Stimulated activated CD8-positive, alpha-beta memory T cell treated with anti-CD3 and anti-CD28 coated beads, Interleukin-15, amount 100 ng/mL, for 48 hours (primary cell): ENCODE measurements at places on chromosomes 1 and 21.

- DNase-seq, result no peak
These were observed 29.1 kb downstream of the TMCO4 start for GRCh38 chr1:19770436-19771190.

GRCh38 chr1:55860798-55861519 is 645.8 kb upstream of the USP24 start:
- DNase-seq, result no peak

- DNase-seq, result no peak
These were observed 125.4 kb downstream of the SIK1 start for GRCh38 chr21:43301409-43302061.

GRCh38 chr1:169110689-169111447 is 4.4 kb downstream of the ATP1B1 start:
- no peak for DNase-seq

GRCh38 chr1:54018635-54019034 is 649 bp upstream of the LDLRAD1 start:
- DNase-seq, result no peak

GRCh38 chr1:223331301-223331700 is 32.7 kb downstream of the SUSD4 start:
- DNase-seq, result no peak

GRCh38 chr1:206737729-206738201 is 32.8 kb upstream of the IL19 start:
- DNase-seq, result no peak

DNA sequence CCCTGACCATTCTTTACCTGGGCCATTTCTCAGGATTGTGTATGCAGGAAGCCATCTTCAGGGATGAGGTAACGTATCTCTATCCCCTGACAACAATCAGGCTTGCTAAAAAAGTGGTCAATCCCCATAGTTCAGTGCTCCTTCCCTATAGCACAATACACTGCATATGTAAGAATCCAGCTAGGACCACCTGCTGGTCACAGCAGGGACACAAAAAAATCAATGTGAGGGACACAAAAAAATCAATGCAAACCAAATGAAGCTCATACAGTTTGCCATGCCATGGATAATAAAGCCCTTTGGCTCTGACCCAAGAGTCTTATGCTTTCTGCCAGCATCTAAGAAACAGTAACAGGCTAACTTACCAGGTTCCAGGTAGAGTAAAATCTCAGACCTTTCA is 16.3 kb downstream of the ACBD6 start:
- no peak for DNase-seq

- no peak for DNase-seq
These were observed 327.9 kb downstream of the VAV3 start for GRCh38 chr1:107637101-107637500.

DNA sequence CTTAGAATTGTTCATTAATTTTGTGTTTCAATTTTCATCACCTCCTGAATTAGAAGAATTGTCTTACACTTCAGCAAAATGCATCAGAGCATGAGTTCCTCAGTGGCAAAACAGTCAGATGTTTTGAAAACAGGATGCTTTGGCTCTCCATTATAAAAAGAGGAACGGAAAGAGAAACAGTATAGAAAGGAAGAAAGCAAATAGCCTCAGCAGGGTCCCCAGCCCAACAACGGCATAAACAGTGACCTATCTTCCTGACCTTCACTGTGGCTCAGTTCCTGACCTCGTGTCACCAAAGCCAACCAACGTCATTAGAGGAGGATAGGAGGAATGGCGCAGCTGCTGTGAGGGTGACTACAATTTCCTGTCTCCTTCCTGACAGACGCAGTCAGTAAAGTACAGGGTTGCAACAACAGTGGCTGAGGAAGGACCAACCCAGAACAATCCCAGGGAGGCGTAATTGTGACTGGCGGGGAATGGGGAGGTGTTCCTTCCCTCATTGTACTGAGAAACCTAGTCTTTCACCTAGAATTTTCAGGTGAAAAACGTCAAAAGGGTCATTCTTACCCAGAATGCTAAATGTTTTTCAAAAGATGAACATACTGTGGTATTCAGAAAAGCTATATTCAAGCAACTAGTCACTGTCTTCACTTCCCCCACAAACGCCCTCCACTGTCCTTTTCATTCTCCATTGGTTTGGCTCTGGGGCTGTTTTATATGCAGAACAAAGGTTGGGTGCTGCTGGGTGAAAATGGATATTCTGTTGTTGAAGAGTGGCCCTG is 197.9 kb upstream of the SGIP1 start:
- peak; percentile 62 for DNase-seq

- no peak for DNase-seq
These were observed 23.0 kb downstream of the ACTA1 start for GRCh38 chr1:229410692-229411433.

DNA sequence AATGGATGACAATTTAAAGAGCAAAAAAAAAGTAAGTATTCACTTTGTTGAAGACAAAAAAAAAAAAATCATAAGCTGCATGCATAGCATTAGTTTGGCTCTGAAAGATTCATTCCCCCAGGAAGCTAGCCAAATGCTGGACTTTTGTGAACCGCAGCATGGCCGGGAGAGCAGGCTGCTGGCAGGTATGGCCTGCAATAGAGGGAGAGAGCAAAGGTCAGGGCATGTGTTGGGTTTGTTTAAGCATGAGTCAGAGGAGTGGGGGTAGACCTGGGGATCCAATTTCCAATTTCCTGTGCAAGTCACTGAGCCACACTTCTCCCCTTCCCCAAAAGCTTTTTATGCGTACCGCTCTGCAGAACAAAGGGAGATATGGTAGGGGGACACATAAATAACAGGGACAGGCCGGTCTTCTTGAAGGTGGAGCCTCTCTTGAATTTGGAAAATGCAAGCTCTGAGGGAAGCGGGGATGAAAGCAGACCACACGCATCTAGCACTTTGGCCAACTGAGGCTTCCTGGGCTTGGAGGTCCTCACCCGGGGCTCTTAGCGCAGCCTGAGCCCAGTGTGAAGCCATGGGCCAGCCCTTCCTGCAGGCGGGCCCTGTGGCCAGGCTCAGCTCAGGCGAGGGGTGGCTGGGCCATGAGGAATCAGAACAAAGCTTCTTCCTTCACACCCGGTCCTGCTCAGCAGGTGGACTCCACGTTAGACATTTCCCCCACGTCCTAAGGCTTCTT is 171.1 kb downstream of the TOMM20 start:
- no peak for DNase-seq

DNA sequence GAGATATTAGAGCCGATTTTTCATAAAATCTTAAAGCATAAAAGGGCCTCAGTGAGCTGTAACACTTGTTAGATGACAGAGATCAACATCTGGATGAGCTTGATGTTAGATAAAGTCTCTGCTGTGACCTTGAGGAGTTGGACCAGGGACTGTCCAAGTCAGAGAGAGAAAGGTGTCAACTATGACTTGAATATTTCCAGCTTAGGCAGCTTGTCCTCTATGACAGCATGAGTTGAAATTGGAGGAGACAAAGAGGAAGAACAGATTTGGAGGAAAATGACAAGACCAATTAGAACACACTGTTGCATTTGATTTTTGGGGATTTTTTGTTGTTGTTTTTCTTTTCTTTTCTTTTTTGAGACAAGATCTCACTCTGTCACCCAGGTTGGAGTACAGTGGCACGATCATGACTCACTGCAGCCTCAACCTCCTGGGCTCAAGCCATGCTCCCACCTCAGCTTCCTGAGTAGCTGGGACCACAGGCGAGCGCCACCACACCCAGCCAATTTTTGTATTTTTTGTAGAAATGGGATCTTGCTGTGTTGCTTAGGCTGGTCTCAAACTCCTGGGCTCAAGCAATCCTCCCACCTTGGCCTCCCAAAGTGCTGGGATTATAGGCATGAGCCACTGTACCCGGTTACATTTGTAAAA is 35.3 kb upstream of the CLIC4 start:
- DNase-seq, result no peak

DNA sequence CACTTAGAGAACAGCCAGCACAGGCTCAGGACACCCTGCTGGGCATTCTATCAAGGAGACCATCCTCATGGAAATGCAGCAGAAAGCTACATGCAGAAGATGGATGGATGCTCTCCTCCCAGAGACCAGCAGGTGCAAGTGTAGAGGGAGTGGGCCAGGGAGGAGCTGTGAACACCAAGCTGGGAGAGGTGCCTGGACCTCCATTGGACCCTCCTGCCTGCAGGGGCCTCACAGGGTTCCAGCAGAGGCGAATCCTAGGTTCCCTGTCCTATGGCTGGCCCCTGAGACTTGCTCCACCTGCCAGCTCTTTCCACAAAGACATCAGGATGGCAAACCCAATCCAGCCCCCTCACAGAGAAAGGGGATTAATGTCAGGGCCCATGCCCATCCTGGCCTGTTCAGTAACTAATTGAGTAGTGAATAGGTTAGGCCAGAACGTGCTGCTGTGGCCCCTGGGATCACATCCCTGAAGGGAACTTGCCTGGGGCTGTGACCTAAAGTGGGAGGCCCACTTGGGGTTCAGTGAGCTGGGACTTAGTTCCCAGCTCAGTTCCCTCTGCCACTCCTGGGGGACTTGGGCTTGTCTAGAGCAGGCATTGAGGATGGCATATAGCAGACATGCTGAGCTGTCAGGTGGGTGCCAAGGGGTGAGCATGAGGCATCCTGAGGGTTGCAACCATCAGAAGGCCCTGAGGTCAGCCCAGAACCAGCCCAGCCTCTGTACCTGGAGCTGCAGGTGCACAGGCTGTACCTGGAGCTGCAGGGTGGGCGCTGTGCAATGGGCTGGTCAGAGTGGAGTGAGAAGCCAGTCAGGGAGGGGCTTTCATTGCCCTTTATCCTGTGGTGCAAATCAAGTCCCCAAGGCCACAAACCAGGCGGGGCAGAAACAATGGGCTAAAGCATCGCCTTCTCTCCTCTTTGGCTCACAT is 22.9 kb upstream of the ZNF678 start:
- DNase-seq, result no peak

- no peak for DNase-seq
These were observed 218.9 kb downstream of the PRDM2 start for GRCh38 chr1:13918862-13919261.

- no peak for DNase-seq
These were observed 691 bp upstream of the SELENBP1 start for GRCh38 chr1:151373196-151373595.

- no peak for DNase-seq
These were observed 33.0 kb downstream of the KANK4 start for GRCh38 chr1:62285984-62286785.

DNA sequence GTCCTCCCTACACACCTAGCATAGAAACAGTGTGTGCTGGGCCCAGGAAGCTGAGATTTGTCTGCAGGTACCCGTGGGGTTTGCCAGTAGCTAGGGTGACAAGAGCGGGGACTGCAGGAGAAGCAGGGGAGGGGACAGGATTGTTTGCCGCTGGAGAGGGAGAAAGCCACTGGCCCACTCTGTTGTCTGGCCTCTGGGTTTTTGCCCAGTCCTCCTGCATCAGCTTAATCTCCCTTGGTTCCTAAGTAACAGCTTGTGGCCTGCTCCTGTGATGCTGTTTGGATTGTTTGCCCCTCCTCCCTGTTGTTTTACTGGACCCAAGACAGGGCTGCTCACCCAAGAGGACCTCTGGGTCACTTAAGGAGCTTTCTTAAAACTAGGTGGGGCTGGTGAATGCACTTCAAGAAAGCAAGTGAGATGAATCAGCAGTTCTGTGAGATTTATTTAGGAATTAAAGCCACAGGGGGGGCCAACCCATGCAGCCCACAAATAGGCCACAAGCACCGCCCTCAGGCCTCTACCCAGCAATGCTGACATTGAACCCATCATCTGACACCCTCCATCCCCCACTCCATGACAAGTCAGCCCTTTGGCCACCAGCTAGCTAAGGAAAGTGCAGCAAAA is 142.8 kb downstream of the ZZZ3 start:
- DNase-seq, result no peak

DNA sequence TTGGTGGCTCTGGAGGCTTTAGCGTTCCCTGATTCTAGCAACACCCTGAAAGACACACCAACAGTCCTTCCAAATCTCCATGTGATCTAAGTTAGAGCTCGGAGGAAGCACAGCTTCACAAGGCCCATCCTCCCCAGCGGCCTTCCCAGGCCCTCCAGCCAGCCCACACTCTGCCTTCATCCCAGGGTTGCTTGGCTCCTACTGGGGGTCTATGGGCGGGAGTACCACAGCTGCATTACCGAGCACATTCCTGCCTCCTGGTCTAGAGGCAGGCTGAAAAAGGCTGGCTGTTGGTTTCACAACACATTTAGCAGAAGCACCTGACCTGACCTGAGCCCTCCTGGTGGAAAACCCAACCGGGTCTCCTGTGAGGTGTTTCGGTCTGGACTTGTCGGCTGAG is 54.7 kb upstream of the TRIM67 start:
- no peak for DNase-seq

DNA sequence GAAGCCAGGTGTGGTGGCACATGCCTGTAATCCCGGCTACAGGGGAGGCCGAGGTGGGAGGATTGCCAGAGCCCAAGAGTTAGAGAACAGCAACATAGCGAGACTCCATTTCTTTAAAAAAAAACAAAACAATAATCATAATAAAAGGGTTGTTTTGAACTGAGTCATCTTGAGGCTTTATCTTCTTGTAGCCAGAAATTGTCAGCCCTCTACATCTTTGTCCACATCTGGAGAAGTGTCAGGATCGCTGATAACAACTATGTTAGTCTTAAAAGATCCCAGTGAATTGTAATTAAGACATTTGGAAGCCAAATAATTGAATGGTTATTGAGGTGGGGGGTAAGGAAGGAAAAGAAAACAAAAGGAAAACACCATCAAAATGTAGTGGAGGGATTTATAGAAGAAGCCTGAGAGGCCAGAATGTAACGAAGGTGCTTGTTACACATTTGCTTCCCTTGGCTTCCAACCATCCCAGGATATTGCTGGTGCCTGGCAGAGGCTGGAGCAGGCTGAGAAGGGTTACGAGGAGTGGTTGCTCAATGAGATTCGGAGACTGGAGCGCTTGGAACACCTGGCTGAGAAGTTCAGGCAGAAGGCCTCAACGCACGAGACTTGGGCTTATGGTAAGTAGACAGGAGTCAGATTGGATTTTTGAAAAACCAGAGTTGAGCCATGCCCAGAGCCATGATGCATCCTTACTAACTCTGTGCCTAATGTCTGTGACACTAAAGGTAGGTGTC is 52.5 kb upstream of the MTR start:
- no peak for DNase-seq

- DNase-seq, result no peak
These were observed 23.8 kb upstream of the CPLANE2 start for GRCh38 chr1:16260814-16261213.

- DNase-seq, result no peak
These were observed 105.9 kb downstream of the GPATCH2 start for GRCh38 chr1:217524787-217525520.

- no peak for DNase-seq
These were observed 36.7 kb downstream of the DHX9 start for GRCh38 chr1:182875889-182876288.

DNA sequence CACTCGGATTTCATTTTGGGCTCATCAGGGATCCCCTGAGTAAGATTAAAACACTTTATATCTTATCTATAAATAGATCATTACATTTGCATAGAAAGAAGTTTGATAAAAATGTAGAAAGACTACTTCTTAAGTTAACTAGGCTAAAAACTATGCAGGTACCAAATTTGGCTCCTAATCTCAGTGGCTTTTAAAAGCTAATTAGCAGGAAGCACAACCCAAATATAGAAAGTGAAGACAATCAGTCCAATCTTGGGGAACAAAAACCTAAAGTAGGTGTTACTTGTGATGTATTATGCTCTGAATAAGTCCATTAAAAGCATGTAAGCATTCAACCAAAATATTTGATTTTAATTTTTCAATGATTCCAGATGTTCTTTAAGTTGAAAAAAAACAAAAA is 35.4 kb downstream of the SMYD3 start:
- DNase-seq, result no peak
